ENCODE measurements at places on chromosomes 12 and 14. TPM values are rescaled to one million over a fixed set of nuclear protein-coding genes. Genes with fewer than 3 reads are reported as not detected.

- DNase-seq = no peak
Measured at GRCh38 chr12:106801830-106802533, 27.5 kb downstream of the RIC8B start.

DNA sequence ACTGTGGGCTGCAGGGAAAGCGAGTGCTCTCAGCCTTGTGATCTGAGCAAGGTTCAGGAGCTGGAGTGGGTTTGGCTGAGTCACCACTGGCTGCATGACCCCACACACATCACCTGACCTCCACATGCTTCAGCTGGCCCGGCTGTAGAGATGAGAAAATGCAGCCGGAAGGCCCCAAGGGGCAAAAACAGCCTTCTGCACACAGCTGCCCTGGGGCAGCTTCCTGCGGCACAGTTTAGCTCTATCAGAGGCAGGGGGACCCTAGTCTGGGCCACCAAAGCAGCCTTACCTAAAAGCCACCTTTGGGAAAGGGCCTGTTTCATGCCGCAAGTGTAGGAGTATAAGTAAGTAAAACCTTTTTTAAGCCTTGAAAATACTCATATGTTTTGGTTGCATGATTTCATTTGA lies 123.3 kb downstream of the SSPN start:
- DNase-seq = peak; percentile 33

GRCh38 chr12:69438539-69438938 lies 31.6 kb upstream of the FRS2 start:
- DNase-seq = no peak

NYNRIN gene
- 1.9 TPM for total RNA-seq

C12orf60 gene
- total RNA-seq = 1.5 TPM

DNA sequence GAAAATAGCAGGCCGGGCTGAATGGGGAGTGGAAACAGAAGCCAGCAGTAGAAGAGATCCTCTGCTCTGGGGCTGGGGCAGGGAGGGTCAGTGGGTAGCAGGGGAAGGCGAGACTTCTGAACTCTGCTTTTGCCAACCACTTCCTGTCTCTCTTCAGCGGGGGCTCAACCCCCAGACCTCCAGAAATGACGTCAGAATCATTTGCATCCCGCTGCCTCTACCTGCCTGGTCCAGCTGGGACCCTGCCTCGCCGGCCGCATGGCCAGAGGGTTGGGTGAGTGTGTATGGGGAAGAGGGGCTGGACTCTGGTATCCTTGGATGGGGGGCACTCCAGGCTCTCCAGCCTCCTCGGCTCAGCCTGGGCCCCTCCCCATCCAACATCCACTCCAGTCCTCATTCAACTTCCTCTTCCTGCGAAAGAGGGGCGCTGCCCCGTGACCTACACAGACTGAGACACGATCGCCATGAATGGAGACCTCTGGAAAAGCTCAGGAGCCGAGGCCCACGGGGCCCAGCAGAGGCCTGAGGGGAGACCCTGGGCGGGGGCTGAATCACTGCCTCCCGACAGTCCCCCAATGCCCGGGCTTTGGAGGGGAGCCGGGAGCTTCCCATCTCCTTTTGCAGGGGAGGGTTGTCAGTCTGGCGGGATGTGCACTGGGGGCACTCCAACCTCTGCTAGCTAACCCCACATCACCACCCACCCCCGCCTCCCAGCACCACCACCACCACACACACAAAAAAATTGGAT lies 458 bp upstream of the HOXC4 start:
- DNase-seq = no peak

GRCh38 chr12:93924367-93924766 lies 224.0 kb upstream of the PLXNC1 start:
- DNase-seq = no peak

GRCh38 chr12:10562306-10562933 lies 51.0 kb downstream of the MAGOHB start:
- peak; percentile 12 for DNase-seq

Measured in K562 (cell line).